Placental pericyte (primary cell): ENCODE measurements at places on chromosomes 7 and 10. TPM values are rescaled to one million over a fixed set of nuclear protein-coding genes. Genes with fewer than 3 reads are reported as not detected.

The PRKCQ gene
- total RNA-seq, result 0.14 TPM in 1 of 2 replicates, not detected in the other

The TRIP6 gene
- 78.3 and 78.6 TPM in 2 replicates for total RNA-seq

The NUPR2 gene
- total RNA-seq, result not detected in 2 replicates

The BLNK gene
- total RNA-seq, result not detected in 2 replicates

The ENTPD1 gene
- 1.1 TPM in 1 of 2 replicates, not detected in the other for total RNA-seq

The GIMAP4 gene
- total RNA-seq, result 0.14 TPM in 1 of 2 replicates, not detected in the other
